ENCODE measurements at places on chromosomes 3 and 15. TPM values are rescaled to one million over a fixed set of nuclear protein-coding genes. Genes with fewer than 3 reads are reported as not detected.

PLSCR4 gene
- 38.6 TPM for total RNA-seq

SPINK8 gene
- total RNA-seq = not detected

KY gene
- total RNA-seq = 4.8 TPM

RNU5B-1 gene
- not detected for total RNA-seq

NR1I2 gene
- total RNA-seq = 0.13 TPM

PRRT3 gene
- total RNA-seq = 5.5 TPM
